ENCODE measurements at places on chromosomes 12 and 14.
A peak's percentile ranks its signal among the peaks of the same experiment; 100 is the strongest.

DNA sequence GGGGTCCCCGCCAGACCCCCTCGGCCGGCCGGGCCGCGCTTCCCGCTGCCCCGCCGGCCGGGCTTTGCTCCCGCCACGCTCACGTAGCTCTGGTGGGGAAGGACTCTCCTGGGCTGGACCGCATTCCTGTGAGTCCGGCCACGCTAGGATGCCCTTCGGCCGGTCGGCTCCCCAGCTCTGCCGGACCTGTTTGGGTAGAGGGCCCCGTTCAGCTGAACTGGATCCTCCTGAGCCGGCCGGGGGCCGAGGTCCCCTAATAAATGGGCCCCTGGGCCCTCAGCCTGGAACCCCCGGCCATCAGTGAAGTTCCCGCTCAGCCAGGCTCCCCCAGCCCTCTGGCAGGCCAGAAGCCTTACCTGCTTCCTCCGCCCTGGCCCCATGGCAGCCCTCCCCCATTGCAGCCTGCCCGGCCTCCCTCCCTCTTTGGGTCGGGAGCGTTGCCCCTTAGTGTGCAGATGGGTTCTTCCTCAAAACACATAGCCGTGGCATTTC lies 593 bp downstream of the UNC119B start:
- H3K4me1 ChIP-seq: peaks cover 5% of the 10 kb centered on the region
- peak; percentile 27 for DNase-seq
- H3K4me3 ChIP-seq: peak overlapping the region; percentile 96
- H3K36me3 ChIP-seq: peaks cover 8% of the 10 kb centered on the region

DNA sequence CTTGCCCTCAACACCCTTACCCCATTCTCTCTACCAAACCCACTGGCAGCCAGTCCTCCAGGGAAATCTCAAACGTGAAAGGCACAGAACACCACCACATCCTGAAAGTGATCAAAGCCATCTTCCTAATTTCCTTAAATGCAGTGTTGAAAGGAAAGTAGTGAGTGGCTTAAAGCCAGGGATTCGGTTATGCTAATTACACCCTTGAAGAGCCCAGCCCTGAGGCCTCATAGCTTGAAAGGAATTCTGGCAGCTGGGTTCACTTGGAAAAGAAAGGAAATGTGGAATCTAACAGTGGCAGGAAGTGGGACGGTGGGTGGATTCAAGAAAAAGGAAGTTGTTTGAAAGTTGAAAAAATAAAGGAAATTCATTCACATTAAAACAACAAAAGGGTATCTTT lies 73.0 kb upstream of the FICD start:
- peak; percentile 28 for DNase-seq
- H3K27me3 ChIP-seq: no peaks in the 10 kb centered on the region
- H3K4me3 ChIP-seq: no peak overlapping the region
- no peaks in the 10 kb centered on the region for H3K4me1 ChIP-seq
- no peak overlapping the region for H3K27ac ChIP-seq

GRCh38 chr14:57136669-57137328 lies 131.9 kb downstream of the EXOC5 start:
- no peak overlapping the region for H3K4me3 ChIP-seq
- peak; percentile 68 for DNase-seq
- H3K36me3 ChIP-seq: no peaks in the 10 kb centered on the region
- H3K27me3 ChIP-seq: no peaks in the 10 kb centered on the region

DNA sequence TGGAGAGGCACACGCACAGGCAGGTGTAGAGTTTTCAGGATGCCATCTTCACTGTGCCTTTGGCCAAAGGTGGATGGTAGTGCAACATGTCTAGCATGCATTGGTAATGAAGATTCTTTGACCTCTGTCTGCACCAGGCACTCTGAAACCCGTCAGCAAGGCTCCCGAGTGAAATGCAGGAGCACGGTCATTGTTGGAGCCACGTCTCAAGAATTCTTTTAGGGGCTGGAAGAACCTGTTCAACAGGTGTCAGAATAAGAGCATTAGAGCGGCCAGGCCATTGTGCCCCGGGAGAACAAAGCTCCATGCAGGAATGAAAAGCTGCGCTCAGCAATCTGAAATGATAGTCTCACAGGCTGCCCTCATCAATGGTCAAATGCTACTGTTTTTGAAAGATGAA lies 40.2 kb upstream of the DICER1 start:
- H3K4me1 ChIP-seq: peaks cover 11% of the 10 kb centered on the region
- H3K36me3 ChIP-seq: peaks cover 13% of the 10 kb centered on the region
- no peak overlapping the region for H3K4me3 ChIP-seq
- no peaks in the 10 kb centered on the region for H3K27me3 ChIP-seq

DNA sequence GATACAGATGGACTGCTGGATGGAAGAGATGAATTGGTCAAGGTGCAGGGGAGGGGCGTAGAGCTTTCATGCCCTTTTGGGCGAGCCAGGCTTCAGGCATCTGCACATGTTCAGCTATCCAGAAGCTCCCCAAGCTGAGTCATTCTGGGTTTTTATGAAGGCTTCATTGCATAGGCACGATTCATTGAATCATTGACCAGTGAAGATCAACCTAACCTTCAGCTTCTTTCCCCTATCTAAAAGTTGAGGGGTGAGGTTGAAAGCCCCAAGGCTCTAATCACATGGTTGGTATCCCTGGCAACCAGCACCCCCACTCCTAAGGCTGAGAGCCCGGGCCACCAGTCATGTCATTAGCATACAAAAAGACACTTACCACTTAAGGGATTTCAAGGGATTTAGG lies 36.3 kb downstream of the RPS29 start:
- no peaks in the 10 kb centered on the region for H3K36me3 ChIP-seq
- no peak overlapping the region for H3K27ac ChIP-seq
- no peak for DNase-seq
- no peaks in the 10 kb centered on the region for H3K4me1 ChIP-seq
- H3K4me3 ChIP-seq: no peak overlapping the region
- no peaks in the 10 kb centered on the region for H3K27me3 ChIP-seq

DNA sequence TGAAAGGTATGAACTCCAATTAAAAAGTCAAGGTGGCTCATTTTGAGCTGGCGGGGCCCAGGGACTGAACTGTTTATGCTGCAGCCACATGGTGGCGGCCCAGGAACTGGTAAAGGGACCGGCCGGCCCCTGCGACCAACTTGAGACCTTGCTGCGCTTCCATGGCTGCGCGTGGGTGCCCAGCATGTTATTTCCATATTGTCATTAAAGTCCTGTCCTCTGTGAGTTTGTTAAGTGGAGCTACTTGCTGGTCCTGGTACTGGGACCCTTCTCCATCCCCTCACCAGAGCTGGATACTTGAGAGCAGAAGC lies 62.3 kb downstream of the BEGAIN start:
- H3K4me3 ChIP-seq: no peak overlapping the region
- H3K36me3 ChIP-seq: no peaks in the 10 kb centered on the region
- H3K4me1 ChIP-seq: no peaks in the 10 kb centered on the region
- H3K27ac ChIP-seq: no peak overlapping the region

- no peak overlapping the region for H3K4me3 ChIP-seq
- no peaks in the 10 kb centered on the region for H3K27me3 ChIP-seq
- no peaks in the 10 kb centered on the region for H3K36me3 ChIP-seq
- DNase-seq: no peak
- no peaks in the 10 kb centered on the region for H3K4me1 ChIP-seq
These were observed 88.3 kb upstream of the AMN1 start for GRCh38 chr12:31817120-31817519.

- no peaks in the 10 kb centered on the region for H3K27me3 ChIP-seq
- H3K36me3 ChIP-seq: no peaks in the 10 kb centered on the region
- no peaks in the 10 kb centered on the region for H3K4me1 ChIP-seq
- DNase-seq: no peak
- no peak overlapping the region for H3K4me3 ChIP-seq
These were observed 13.5 kb upstream of the TAS2R46 start for GRCh38 chr12:11075642-11076041.

DNA sequence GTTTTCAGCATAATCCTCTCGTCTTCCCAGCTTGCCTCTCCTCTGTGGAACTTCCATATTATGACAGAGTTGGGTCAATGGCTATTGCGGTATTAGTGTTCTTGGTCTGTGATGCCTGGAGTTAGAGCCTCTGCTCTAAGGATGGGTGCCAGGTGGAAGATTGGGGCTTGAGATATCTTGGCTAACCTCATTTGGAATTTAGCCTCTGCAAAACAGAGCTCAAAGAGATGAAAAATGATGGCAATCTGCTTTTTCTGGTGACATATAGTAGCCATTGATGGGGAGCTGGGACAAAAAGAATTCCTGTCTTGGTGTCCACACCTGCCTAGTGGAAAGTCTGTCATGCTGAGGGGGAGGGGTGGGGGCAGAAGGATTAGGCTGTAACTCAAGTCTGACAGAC lies 152.1 kb downstream of the RPL10L start:
- H3K27me3 ChIP-seq: no peaks in the 10 kb centered on the region
- H3K36me3 ChIP-seq: no peaks in the 10 kb centered on the region
- DNase-seq: peak; percentile 9
- 0 out of 2 replicates have a peak, but pooled peaks cover 4% of the 10 kb centered on the region for H3K4me1 ChIP-seq
- no peak overlapping the region for H3K27ac ChIP-seq

DNA sequence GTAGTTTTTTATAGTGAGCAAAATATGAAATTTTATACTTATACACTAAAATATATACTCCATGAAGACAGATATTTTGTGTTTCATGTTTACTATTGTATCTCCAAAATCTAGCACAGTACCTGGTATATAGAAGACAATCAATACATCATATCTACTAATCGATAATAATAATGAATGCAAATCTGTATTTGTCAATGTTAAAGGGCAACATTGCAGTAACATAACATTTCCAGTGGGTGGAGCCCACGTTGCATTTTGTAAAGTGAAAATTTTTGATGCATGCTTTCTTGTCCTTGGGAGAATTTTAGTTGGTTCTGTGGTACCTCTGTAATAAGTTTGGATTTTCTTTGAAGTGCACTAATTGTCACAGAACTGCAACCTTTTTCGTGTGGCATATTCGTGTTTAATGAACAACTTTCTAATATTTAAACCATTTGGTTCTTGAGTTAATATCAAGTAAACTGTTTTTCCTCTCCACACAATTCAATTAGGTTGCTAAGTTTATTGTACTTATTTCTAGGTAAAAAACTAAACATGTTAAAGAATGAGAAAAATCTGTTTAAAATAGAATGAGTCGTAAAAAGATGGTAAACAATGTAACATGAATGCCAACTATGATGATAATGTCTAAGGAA lies 47.4 kb downstream of the AVPR1A start:
- no peak overlapping the region for H3K27ac ChIP-seq
- peak; percentile 44 for DNase-seq
- H3K4me3 ChIP-seq: no peak overlapping the region
- H3K36me3 ChIP-seq: no peaks in the 10 kb centered on the region
- H3K27me3 ChIP-seq: no peaks in the 10 kb centered on the region
- no peaks in the 10 kb centered on the region for H3K4me1 ChIP-seq

DNA sequence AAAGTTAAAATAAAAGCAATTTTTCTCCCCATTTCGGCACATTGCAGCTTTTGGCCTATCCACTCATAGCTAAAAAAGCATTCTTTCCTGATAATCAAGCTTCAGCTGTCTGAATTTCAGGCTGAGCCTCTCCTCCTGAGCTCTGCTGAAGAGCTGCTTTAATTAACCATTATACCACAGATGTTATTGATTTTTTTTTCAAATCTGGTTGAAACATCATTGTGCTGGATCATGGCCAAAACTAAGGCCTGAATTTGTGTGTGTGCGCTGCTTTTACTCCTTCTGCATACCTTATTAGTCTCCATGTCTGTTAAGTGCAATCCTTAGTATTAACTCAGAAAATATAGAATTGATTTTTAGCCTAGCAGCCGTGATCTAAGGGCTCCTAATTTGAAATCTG lies 52.3 kb downstream of the MBIP start:
- no peak overlapping the region for H3K27ac ChIP-seq
- DNase-seq: no peak
- no peaks in the 10 kb centered on the region for H3K36me3 ChIP-seq
- no peak overlapping the region for H3K4me3 ChIP-seq

DNA sequence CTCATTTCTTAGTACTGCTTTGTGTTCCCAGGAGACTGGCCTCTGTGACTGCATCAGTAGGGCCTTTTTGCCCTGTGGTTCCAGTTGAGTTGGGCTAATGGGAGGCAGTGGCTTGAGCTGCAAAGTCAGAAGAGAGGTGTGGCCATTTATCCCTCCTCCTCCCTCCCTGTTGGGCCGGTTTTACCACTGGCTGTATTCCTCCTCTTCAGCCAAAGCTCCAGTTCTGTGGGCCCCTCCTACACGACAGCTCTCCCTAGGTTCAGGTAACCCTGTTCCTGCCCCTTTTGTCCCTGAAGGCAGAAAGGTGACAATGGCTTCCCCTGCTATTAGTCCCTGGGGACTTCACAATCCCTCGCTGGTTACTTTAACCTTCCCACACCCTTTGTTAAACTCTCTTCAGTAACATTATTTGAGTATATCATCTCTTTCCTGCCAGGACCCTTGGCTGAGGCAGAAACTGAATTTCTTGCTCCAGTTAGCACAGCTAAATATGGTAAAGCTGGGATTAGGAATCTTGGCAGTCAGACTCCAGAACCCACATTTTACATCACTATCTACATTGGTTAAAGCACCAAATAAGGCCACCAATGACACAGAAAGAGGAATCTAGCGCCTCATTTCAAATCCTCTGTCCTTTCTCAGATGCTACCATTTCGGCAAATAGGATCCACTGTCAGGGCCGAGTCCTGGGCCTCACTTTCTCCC lies 121.9 kb upstream of the SLC35F4 start:
- H3K27me3 ChIP-seq: peaks cover 9% of the 10 kb centered on the region
- no peak overlapping the region for H3K27ac ChIP-seq
- H3K4me3 ChIP-seq: no peak overlapping the region
- no peak for DNase-seq
- H3K4me1 ChIP-seq: no peaks in the 10 kb centered on the region

DNA sequence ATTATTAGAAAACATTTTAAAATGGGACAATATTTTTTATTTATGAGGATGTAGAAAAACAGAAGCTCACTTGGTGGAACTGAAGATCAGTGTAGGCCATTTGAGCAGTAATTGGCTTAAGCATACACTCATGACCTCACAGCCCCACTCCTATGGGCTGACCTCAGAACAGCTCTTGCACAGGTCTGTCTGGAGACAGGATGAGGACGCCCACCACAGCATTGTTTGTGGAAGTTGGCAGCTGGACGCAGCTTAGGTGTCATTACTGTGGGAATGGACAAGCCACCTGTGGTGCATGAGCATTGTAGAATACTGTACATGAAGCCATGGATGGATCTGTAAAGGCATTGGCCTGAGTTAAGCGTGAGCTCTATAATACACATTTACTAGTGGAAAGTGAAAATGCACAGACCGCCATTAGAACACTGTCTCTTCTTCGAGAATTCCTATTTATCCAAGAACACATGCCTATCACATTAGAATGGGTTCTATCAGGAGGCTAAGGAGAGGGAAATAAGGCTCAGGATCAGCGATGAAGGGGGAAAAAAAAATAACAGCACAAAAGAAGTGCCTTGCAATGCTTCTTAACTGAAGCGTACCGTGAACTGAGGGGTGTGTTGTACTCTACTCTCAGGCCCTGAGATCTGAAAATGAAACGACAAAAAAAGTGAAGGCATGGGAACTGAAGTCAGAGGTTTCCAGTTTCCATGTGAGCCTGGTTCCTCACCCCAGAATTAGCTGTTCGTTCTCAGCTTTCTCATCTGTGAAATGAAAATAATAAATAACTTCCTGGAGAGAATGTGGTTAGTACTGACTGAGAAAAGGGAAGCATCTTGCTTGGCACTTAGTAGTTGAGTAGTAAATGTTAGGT lies 33.6 kb downstream of the KCNA1 start:
- no peaks in the 10 kb centered on the region for H3K4me1 ChIP-seq
- no peak for DNase-seq
- no peak overlapping the region for H3K27ac ChIP-seq
- H3K36me3 ChIP-seq: no peaks in the 10 kb centered on the region
